ENCODE measurements at places on chromosomes 2 and 18.

DNA sequence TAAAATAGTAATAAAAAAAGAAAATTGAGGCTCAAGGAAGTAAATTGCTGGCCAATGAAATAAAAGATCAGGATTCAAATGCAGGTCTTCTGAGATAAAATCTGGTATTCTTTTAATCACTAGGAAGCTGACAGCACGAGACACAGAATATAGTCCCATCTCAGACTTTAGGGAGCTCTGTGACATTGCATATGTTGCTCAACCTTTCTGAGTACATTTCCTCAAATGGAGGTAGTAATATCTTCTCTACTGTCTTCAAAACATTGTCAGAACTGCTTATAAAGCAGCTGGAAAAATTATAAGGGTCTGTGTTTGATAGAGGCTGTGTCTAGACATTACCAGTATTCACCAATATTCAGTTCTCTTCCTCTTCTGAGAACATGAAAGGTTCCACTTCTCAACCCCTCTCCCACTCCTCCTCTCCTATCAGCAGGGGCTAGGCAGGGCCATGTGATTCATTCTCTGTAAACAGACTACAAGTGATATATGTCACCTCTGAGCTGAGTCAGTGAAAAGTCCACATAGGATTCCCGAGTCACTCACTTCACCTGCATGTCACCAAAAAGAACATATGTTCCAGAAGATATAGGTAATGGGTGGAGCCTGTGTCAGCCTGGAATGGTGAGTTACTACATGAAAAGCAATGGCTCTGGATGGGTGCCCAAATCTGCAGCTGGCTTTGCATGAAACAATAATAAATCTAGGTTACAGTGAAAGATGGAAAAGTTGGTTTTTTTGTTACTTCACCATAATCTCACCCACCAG lies 7.1 kb downstream of the KCNE4 start:
- DNase-seq, result no peak

GRCh38 chr2:48213646-48214045 lies 307.3 kb upstream of the FBXO11 start:
- no peak for DNase-seq

DNA sequence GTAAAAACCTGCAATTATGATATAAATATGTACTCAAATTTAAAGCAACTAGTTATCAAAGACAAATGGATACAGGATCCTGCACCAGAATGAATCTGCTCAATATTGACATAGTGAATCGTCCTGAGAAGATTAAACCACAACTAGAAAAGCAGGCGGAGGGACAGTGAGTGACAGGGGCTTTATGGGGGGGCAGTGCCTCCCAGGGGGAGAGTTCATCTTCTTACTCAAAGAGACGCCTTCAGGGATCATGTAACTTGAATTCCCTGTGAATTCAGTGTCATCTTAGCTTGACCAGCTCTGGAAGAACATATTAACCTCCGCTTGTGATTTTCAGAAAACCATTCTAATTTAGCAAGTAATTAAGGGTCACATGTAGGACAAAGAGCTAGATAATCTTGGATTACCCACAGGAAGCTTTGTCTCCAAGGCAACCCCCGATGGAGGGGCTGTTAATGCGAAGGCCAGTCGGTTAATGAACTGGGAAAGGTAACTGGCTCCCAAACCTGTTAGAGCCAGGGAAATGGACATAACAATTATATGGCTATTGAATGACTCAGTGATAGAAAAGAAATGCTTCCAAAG lies 17.4 kb upstream of the LMAN1 start:
- no peak for DNase-seq

DNA sequence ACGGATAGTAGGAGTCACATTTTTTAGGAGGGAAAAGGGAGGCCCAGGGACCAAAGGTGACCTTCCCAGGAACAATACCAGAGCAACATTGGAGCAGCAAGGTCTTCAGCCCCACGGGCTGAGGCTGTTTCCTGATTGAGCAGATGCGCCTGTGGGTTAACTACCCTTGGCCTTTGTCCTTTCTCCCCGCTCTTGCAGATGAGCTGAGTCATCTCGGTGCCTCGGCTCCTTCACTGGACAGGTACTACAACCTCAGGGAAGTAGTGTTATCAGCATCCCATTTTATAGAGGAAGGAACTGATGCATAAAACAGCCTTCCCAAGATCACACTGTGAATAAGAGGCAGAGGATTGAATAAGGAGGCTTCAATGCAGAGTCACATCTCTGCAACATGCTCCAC lies 43.5 kb downstream of the DHRS9 start:
- DNase-seq, result no peak

- DNase-seq, result no peak
Observed at GRCh38 chr2:119650846-119651370, 28.1 kb upstream of the TMEM177 start.

DNA sequence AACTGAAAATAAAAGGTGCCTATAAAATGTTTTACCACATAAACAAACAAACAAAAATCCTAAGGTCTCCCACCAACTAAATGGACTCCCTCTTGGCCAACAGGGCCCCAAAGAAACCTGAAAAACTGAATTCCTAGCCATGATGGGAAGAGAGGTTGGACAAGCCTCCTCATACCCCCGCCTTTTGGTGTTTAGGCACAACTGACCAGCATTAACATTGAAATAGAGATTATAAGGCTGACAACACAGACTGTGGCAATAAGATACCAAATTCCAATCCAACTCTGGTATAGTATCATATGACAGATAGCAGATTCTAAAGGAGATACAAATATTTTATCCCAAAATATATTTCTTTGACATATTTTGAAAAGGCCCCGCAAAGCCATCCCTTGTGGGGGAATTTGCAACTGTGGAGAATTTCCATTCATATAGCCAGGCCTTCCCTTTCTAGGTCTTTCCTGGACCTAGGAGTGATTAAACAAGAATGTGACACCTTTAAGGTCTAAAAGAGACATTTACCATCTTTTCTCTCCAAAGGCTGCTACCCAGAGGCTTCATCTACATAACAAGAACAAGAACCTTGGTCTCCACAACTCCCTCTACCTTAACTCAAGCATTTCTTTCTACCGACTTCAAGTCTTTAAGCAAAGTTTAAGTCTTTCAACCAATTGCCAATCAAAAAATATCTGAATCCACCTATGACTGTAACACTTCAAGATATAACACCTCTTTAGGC lies 80.0 kb downstream of the CHN1 start:
- DNase-seq, result no peak

DNA sequence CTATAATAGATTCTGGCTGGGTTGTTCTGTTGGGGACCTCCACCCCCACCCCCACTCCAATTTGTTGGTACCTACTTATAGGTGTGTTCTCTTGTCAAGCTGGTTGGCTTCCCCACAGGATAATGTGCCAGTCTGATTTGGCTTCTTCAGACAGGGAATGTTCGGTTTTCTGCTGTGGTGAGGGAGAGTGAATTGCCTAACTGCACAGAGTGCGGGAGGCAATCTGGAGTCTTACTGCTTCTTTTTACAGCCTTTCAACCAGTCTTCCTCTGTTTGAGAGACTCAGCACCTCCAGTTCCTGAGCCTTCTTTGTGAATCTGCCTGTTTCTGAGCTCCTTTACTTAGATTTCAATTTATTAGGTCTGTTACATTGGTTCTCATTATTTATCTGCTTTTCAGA lies 27.4 kb upstream of the SNORC start:
- DNase-seq, result no peak

DNA sequence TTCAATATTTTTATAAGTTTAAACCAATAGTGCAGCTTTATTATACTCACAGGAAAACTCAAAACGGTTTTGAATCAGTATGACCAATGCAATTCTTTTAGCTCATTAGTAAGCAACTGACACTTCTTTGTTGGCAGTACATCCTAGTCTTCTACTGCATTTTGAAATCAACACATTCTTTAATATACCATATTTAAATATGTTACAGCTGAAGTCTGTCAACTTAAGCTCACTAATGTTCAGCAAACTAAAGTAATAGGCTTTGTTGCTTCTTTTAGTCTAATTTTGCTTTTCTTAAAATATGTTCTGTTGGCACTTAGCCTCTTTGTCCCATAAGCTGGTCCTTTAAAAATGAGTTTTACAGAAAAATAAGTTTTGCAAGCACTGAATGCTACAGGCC lies 55.4 kb upstream of the CCBE1 start:
- DNase-seq, result no peak

DNA sequence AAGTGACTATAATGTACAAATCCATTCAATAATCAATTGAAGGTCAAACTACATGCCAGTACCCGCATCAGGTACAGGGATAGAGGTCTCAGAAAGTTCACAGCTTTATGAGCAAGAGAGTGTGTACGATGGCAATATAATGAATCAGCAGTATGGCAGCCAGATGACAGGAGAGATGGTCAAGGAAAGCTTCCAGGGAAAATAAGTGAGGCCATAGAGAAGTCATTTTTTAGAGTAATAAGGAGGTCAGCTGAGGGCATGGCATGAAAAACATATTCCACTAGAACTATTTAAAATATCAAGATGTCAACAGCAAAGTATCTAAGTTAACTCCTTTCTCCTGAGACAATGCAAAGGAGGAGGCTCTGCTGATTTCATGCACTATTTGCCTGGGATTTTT lies 108.0 kb downstream of the SLC8A1 start:
- DNase-seq, result no peak

- DNase-seq, result no peak
Observed at GRCh38 chr2:231186325-231186724, 12.1 kb upstream of the ARMC9 start.

DNA sequence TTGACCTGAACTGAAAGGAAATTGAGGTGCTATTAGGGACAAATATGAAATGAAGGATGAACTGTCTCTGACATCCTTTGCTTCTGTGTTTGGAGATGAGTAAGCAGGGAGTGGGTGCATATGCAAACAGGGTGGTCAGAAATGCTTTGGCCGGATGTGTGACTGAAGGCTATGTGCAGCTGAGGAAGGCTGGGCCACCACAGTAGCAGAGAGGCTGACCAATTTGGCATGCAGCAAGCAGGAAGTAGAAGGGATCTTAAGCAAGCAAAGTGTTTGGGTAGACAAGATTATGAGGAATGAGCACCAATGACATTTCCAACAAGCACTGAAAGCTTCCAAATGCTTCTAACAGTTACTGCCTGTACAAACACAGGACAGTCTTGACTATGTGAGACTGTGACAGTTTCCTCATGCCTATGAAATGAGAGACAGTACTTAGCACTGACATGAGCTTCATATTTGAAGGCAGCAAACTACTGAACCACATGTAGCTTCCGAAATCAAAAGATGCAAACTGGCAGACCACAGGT lies 3.3 kb upstream of the ACTR3 start:
- peak; percentile 30 for DNase-seq

DNA sequence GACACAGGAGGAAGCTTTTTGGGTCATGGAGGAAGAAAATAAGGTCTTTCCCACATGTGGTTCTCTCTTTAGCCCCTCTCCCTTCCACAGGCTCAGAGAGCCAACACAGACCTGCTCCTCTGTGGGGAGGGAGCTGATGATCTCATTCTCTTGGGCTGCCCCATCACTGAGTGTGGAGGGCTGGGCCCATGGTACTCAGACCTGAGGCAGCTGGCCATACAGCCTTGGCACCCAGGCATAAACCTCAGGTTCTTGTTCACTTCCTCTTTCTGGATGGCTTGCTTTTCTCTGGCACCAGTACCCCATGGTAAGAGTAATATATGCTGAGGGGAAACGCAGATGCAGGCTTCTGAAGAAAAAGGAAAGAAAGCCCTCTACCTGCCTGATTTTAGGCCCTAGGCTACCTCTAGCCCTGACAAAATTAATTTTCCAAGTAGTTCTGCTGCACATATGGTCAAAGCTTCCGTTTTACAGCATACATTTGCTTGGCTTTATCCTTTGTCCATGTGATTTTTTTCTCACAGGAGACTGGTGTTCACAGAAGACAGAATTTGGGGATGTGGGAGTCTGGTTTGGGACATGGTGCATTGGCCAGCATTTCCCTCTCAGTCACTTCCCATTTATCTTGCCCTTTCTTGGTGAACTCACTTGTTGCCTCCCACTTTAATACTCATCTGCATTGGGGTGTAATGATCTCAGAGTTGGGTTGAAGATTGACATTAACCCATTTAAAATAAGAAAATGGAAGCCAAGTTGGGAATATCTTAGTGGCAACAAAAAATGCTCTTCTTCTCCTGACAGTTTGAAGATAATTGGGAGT lies 11.1 kb downstream of the DHRS9 start:
- peak; percentile 5 for DNase-seq

GRCh38 chr2:239150125-239151011 lies 250.5 kb downstream of the HDAC4 start:
- peak; percentile 40 for DNase-seq

- DNase-seq, result no peak
Observed at GRCh38 chr2:240918258-240919091, 12.3 kb downstream of the CROCC2 start.

DNA sequence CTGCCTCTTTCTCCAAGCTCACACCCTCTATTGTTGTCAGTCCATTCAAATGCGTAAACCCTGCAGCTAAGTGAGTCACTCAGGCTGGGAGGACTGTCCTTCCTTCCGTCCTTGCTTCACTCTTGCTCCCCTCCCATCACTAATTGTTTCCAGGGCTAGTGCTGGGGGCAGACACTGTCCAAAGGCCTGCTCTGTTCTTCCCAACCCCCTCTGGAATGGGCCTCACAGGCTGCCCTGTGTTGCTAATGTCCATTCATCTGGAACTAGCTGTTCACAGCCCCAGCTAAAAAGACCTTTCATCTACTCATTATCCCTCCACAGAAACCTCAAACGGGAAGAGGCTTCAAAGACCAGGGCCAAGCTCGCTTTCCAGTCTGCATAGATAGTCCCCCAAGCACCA lies 31.9 kb upstream of the NRP2 start:
- DNase-seq, result no peak

GRCh38 chr2:70957798-70958197 lies 20.6 kb upstream of the ANKRD53 start:
- DNase-seq, result no peak

- DNase-seq, result no peak
Observed at GRCh38 chr18:40690062-40690461, 1265.0 kb upstream of the PIK3C3 start.

GRCh38 chr18:10301831-10302483 lies 152.5 kb upstream of the APCDD1 start:
- no peak for DNase-seq

DNA sequence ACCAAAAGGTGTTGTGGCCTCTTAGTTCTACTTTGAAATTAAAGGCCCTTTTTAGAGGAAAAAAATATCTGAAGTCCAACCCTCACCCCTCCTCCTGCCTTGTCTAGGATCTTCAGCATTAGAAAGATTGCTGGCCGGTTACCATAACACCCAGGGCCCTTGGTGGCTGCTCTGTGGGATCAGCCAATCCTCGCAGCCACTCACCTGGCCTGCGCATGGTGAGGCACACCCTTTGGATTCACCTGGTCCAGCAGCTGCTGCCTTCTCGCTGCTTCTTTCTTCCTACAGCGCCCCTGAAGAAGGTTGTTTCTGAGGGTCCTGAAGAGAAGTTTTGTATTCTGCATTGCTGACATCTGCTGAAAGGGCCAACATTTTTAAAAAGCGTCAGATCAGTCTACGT lies 25.2 kb downstream of the DYTN start:
- no peak for DNase-seq

GRCh38 chr18:40338284-40338683 lies 1616.8 kb upstream of the PIK3C3 start:
- no peak for DNase-seq

GRCh38 chr2:171034315-171034714 lies 105.3 kb downstream of the GORASP2 start:
- no peak for DNase-seq

GRCh38 chr2:227006189-227006897 lies 157.7 kb downstream of the COL4A4 start:
- no peak for DNase-seq
